ENCODE measurements at places on chromosomes 16 and 17.

DNA sequence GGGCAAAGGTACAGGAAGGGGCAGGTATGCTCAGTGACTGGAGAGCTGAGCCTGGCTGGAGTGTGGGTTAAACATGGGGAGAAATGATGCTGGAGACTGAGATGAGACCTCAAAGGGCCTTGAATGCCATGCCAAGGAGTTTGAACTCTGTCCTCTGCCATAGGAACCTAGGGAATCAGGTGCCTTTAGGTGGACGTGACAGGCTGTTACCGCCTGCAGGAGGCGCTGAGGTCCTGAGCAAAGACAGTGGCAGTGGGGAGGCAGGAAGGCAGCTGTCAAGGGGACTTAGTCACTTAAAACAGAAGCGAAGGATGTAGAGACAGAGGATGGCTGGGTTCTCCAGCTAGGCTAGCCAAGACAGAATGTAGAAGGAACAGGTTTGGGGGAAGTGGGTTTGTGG is 9.1 kb downstream of the PSMB3 start:
- DNase-seq, result no peak

GRCh38 chr16:15856901-15857698 is at the start of gene MYH11:
Gene MYH11, minus strand, starts transcription at chr16:15857028. Its CDS starts 18,776 bp downstream, at chr16:15838252.
- DNase-seq, result no peak

GRCh38 chr17:47120521-47121095 is 68.5 kb downstream of the CDC27 start:
- DNase-seq, result no peak

DNA sequence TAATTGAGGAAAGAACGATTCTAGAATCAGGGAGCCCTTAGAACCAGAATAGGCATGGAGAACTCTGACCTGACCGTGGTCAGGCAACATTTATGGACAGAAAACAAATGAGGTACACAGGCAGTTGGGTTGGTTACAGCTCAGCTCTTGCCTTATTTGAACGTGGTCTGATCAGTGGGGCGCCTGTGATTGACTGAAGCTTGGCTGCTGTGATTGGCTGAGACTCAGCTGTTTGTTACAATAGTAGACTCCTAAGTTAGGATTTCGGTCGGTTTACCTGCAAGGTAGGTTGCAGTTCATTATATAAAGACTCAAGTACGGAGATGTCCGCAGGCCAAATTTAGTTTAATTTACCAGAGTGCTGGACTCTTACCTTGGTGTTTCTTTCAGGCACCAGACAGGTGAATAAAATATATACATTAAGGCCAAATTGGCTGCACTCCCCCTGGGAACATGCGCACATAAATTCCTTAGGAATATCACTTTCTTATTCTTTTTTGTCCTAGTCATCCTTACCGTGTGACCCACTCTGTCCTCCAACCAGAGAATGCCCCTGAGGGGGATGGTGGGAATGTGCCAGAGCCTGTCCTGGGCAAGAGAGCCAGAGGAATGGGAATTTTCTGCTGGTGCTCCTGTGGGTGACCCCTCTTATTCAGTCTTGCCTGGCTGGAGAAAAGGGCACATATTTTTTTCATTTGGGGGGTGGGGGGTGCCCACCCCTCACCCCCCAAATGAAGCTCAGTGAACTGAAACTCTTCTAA is 7.5 kb upstream of the CSNK2A2 start:
- no peak for DNase-seq

DNA sequence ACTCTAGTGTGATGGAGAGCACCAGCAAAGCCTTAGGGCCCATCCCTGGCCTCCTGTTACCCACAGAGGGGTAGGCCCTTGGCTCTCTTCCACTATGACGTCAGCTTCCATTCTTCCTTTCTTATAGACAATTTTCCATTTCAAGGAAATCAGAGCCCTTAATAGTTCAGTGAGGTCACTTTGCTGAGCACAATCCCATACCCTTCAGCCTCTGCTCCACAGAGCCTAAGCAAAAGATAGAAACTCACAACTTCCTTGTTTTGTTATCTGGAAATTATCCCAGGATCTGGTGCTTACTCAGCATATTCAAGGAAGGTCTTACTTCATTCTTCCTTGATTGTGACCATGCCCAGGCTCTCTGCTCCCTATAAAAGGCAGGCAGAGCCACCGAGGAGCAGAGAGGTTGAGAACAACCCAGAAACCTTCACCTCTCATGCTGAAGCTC is at the start of gene CCL8:
CCL8 (plus strand) TSS at position 397 of the 445 bp plus-strand sequence. CDS start 67 bp downstream, outside the sequence.
- no peak for DNase-seq

DNA sequence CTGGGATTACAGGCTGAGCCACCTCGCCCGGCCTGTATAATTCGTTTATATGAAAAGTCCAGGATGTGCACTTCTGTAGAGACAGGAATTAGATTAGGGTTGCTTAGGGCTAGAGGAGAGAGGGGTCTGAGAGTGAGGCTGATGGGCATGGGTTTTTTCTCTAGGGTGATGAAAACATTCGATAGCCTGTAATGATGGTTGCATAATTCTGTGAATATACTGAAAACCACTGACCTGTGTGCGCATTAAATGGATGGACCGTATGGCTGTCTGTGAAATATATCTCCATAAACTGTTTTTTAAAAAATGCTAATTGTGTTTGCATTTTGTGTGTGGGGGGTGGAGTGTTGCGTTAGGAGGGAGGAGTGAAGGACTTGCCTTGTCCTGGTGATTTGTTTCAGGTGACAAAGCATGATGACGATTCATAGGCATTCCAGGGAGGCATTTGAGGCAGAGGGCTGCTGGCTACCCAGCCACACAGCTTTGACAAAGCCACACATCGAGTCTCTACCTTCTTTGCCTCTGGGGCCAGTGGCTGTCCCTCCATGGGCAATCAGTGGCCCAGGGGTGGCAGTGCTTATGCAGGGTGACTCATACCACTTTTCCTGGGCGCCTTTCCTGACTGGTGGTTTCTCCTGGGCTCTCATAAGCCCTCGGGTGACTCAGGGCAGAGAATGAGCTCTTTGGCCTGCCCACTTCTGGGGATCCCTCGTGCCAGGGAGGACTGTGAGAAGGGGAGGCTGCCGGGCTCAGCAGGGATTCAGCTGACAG is 148.5 kb upstream of the WSCD1 start:
- peak; percentile 42 for DNase-seq

DNA sequence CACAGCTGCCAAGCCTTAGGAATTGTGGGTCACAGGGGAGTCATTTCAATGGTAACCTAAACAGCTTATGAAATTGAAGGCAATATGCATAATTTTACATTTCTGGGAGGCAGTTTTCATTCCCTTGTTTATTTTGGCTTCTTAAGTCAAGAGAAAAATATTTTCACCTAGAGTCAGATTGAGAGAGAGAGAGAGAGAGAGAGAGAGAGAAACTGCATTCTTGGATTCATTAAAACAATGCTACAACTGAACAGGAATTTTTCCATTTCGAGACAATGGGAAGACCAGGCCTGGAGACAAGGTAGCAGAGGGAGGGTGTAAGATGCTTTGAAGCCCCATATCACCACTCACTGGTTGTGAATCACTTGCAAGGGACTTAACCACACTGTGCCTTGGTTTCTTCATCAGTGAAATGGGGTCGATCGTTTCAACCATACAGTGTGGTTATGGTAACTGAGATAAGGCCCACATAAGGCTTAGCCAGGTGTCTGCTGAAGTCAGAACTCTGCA is 224.7 kb upstream of the IRX3 start:
- no peak for DNase-seq

DNA sequence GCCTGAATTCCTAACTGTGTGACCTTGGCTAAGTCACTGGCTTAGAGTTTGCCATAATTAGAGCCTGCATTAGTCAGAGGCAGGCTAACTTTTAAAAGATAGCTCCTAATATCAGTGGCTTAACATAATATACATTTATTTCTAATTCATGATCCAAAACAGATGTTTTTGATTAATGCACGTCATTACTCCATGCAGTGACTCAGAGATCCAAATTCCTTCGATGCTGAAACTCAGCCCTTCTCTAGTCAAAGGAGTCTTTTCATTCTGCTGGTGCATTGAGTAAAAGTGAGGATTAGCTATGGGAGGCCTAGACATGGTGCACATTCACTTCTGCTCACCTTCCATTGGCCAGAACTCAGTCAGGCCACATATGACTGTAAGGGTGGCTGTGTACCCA is 49.8 kb downstream of the IRX3 start:
- DNase-seq, result no peak

DNA sequence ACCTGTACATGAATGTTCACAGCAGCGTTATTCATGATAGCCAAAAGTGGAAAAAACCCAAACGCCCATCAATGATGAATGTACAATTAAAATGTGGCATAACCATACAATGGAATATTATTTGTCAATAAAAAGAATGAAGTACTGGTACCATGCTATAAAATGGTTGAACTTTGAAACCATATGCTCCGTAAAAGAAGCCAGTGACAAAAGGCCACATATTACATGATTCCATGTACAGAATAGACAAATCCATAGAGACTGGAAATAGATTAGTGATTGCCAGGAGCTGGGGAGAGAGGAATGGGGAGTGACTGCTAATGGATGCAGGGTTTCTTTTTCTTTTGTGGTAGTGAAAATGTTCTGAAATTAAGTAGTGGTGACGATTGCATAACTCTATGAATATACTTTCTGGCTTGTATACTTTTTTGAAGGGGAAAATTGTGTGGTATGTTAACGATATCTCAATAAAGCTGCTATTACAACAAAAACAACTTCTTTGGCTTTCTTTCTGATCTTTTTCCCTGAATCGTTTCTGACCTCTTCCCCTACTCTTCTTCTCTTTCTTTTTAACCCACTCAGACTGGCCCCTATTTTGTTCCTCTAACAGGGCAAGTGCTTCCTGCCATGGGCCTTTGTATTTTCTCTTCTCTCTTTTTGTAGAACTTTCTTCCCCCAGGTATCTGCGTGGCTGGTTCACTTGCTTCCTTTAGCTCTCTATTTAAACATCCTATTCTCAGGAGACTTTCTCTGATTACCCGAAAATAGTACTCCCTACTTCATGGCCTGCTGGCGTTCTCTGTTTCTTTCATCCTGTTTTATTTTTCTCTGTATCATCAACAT is 67.9 kb downstream of the FTO start:
- DNase-seq, result no peak

DNA sequence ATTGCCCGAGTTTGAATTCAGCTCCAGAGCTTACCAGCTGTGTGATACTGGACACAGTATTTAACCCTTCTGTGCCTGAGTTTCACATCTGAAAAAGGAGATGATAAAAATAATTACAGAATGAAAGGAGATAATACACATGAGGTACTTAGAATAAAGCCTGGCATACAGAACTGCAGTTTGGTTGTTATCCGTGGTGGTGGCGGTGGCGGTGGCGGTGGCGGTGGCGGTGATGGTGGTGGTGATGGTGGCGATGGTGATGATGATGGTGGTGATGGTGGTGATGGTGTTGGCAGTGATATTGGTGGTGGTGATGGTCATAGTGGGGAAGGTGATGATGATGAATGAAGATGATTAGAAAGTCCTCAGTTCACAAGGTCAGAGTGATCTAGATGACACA is 57.2 kb downstream of the ABCC1 start:
- no peak for DNase-seq

- DNase-seq, result no peak
Observed at GRCh38 chr16:66651474-66651765, 45.1 kb downstream of the CMTM4 start.

DNA sequence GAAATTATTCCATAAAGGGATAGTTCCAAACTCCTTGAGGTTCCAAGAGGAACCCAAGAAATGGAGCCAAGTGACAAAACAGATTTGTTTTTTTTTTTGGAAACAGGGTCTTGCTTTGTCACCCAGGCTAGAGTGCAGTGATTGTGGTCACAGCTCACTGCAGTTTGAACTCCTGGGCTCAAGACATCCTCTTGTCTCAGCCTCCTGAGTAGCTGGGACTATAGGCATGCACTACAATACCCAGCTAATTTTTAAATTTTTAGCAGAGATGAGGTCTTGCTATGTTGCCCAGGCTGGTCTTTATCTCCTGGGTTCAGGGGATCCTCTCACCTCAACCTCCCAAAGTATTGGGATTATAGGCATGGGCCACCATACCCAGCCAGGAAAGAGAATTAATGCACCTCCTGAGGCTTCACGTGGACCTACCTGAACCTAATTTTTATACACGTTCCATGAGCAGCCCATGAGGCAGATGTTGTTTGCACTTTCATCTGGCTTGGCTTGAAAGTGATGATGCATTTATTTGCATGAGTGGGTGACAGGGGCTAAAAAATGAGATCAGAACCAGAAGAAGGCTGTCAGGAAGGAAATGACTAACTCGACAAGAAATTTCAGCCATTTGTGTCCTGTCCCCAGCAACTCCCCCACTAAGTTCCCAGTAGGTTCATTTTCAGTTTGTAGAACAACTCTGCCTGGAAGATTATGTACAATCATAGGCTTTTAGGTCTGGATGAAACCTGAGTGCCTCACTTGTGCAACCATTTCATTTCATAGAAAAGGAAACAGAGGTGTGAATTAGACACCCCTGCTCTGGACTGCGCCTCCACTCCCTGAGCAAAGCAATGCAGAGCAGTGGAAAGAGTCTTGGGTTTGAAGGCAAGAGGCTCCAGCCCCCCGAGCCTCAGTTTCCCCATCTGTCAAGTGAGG is 10.3 kb upstream of the IRF8 start:
- peak; percentile 65 for DNase-seq

GRCh38 chr16:69709456-69710084 is 16.8 kb downstream of the NQO1 start:
- peak; percentile 36 for DNase-seq

- no peak for DNase-seq
Observed at GRCh38 chr17:5344914-5345313, 62.8 kb downstream of the RABEP1 start.

GRCh38 chr17:72931635-72932034 is 160.9 kb downstream of the SLC39A11 start:
- DNase-seq, result no peak

DNA sequence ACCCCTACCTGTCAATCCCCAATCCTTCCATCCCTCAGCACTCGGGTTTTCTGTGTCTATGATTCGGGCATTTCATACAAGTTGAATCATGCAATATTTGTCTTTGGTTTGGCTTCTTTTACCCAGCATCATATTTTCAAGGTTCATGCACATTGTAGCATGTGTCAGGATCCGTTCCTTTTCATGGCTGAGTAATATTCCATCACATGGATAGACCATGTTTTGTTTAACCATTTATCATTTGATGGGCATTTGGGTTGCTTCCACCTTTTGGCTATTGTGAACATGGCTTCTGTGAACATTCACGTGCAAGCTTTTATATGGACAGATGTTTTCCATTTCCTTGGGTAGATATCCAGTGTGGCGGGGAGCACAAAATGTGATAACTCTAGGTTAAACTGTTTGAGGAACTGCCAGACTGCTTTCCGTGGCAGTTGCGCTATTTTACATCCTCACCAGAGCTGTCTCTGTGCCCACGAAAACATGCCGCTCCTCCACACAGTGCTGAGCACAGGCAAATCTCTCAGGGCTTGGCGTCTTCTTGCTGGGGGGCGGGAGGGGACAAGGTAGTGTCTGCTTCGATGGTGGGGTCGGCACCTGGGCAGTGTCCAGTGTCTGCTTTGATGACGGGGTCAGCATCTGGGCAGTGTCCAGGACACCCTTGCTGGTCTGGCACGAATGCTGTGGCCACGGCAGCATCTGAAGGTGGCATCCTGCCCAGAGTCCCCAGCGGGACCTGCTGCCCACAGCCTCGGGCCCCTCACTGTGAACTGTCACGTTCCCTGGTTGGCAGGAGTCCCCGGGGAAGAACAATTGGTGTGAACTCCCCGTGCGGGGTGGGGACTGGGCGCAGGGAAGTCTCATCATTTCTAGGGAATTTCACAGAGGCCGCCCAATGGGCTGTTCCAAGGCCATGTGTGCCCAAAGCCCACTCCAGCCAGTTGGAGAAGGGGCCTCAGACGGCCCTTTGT is 32.4 kb upstream of the JPH3 start:
- DNase-seq, result no peak

All from SW 1271 (cell line).